Central memory CD4-positive, alpha-beta T cell (primary cell): ENCODE measurements at places on chromosomes 2 and 18.

DNA sequence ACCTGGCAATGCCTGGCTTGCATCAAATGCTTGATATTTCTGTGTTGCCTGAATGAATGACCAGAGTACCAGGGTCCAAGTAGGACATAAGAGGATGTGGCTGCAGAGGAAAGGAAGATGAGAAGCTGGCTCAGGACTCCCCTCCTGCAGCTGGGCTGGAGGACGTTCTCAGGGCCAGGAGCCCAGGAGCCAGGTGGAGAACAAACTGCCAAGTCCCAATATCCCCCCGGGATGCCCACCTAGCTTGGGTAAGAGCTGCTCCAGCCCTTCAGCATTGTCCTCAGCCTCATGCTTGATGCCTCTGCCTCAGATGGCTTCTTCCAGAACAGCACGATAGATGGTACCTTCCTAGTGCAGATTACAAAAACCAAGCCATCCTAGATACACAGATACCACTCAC, 8.6 kb upstream of the ATP6V1B1 start:
- no peak for DNase-seq

GRCh38 chr2:1455466-1455865, 42.2 kb downstream of the TPO start:
- DNase-seq: no peak

- DNase-seq: no peak
These were observed 27.6 kb upstream of the RMDN2 start for GRCh38 chr2:37897511-37897910.

- DNase-seq: no peak
These were observed 104.7 kb downstream of the ALK start for GRCh38 chr2:29816651-29817050.

DNA sequence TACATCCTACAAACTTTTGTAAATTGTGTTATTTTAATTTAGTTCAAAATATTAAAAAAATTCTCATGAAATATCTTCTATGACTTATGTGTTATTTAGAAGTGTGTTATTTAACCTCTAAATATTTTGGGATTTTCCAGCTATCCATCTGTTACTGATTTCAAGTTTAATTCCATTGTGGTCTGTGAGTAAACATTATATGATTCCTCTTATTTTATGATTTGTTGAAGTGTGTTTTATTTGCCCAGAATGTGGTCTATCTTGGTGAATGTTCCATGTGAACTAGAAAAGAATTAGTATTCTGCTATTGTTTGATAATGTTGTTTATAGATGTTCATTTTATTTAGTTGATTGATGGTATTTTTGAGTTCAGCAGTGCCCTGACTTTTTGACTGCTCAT, 136.0 kb downstream of the ZNF804A start:
- DNase-seq: no peak

- DNase-seq: no peak
These were observed 782 bp downstream of the MTA3 start for GRCh38 chr2:42569116-42569711.

DNA sequence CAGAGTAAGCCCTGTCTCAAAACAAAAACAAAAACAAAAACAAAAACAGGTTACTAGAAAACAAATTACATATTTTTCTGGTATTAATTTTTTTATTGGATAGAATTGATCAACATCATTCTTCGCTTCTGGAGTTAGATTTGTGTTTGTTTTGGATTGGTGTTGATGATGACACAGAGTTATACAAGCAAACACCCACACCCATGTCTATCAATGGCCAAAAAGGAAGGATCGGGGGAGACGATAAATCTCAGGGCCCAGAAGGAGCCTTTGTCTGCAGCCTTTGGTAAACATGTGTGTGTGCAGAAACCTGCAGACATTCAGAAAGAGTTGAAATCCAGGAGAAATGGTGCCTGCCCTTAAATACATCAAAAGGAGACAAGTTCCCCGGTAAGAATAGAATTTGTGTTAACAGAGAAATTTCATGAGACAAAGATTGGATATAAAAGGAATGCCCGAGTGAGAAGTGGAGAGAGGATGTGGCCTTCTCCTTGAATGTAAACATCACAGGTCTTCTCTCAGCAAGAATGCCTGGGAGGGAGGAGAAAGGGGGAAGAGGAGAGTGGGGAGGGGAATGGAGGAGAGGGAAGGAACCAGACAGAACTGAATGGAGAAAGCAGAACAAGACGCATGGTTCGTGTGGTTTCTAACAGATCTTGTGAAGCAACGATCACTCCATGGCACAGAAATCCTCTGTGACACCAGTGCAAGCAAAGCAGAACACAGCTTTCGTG, 40.4 kb upstream of the TMEM178A start:
- no peak for DNase-seq

DNA sequence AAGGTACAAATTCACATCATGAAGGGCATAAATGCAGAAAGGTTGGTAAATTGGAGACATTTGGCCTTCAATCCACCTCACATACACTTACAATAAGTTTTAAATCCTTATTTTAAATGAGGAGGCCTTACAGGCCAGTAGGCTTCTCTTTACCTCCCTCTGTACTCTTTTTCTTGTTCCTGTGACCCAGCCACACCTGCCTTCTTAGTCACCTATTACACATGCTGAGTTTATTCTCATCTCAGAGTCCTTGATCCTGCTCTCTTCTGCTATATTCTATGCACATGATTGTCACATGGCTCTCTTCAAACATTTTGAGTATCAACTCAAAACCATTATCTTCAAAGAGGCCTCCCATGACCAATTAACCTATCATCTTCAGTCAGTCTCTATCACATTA, 491.5 kb downstream of the SATB2 start:
- DNase-seq: no peak

- DNase-seq: no peak
These were observed 149.0 kb upstream of the KCTD1 start for GRCh38 chr18:26697186-26697884.

- DNase-seq: no peak
These were observed 246.8 kb upstream of the ST6GAL2 start for GRCh38 chr2:107132746-107133145.

DNA sequence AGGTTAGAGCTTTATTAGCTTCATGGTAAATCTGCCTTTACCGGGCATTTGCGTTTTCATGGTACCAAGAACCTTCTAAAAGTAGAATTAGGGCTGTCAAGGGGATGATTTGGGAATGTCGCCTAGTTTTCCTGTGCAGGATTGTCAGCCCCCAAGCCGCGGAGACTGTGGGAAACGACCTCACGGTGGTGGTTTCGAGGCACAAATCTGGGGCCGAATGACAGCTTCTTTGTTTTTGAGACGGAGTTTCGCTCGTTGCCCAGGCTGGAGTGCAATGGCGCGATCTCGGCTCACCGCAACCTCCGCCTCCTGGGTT, 615 bp upstream of the USP39 start:
- DNase-seq: no peak

- peak; percentile 53 for DNase-seq
These were observed 961 bp downstream of the RBM43 start for GRCh38 chr2:151260573-151261230.

- no peak for DNase-seq
These were observed 27.4 kb upstream of the CCNYL1 start for GRCh38 chr2:207683879-207684627.

GRCh38 chr2:241133436-241133820, 15.8 kb downstream of the PASK start:
- DNase-seq: no peak

DNA sequence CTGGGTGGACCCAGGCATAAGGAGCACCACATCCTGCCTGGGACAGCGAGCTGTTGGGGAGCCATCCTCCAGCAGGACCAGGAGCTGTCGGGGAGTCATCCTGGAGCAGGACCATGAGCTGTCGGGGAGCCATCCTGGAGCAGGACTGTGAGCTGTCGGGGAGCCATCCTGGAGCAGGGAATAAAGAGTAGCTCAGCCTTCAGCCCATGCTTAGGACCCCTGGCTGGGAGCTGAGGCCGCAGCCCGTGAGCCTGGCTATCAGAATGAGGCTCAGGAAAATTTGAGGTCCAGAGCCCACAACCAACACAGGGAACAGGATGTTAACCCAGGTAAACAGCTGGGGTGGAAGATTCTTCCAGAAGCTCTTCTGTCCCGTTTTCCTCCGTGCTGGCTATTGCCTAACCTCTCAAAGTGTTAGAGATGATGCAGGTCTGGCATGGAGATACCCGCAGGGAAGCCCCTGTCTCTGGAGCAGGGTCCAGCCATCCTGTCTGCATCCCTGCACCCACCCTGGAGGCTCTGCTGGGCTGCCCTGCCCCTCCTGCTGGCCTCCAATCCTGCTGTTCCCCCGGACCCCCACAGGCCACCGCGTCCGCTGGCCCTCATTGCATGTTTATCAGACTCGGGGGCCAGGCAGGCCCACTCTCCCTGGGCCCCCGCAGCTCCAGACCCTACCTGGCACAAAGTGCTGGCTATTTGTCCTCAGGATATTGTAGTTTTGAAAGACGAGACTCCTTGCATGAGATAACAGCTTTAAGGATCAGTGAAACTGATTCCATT, 243.5 kb upstream of the MYT1L start:
- no peak for DNase-seq

- DNase-seq: no peak
These were observed 72.9 kb downstream of the BIN1 start for GRCh38 chr2:127034051-127034450.

DNA sequence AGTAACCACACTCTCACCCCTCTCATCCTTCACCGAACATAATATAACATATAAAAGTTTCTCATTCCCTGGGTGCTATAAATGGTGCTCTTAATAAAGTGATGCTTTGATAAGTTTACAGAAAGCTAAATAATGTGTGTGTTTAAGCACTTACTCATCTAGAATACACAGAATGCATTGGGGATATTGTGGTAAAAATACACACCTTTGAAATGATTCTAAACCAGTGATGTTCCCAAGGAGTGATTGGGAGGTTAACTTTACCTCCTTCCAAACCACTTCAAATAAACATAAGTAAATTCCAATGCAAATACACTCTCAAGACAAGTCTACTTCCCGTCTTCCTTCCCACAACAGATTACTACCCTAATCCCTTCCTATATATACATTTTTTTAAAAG, 85.3 kb upstream of the TWSG1 start:
- DNase-seq: no peak

DNA sequence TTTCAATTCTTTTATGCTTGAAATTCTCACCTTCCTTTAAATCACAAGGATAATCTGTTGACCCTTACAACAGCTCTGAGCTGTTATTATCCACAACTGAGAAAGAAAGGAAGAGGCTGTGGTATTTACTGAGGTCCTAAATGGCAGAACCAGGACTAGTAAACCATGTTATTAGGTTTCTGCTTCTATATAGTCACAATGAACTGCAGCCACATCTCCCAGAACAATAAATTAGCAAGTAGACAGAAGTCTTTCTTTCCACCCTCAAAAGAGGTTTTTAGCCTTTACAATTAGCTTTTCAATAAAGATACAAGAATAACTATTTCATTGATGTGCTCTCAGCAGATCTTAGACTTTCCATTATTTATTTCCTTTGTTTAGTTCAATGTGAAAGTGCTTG, 374.2 kb downstream of the NRXN1 start:
- no peak for DNase-seq

GRCh38 chr2:205633994-205634393, 48.3 kb upstream of the NRP2 start:
- DNase-seq: no peak

- DNase-seq: no peak
These were observed 3.4 kb downstream of the B4GALT6 start for GRCh38 chr18:31680831-31681568.

- DNase-seq: no peak
These were observed 673 bp downstream of the PCBP1 start for GRCh38 chr2:70087702-70088597.

DNA sequence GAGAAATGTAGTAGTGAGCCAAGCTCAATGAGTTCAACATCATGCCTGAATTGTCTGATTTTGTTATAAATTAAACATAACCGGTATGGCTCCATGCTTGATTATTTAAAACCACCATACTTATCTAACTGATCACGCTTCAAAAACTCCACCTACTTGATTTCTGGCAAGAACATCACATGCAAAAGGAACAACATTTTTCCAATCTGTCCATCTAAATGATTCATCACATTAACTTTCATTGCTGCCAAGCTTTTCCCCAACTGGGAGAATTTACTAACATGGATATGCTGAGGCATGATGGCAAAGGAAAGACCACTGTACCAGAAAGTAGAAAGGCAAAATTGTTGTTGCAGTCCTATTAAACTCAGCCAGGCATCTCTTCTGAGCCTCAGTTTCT, 286.8 kb downstream of the TRIB2 start:
- DNase-seq: no peak

GRCh38 chr18:69980982-69981804, 33.5 kb upstream of the CD226 start:
- DNase-seq: no peak

GRCh38 chr2:38106405-38107094, 30.6 kb upstream of the CYP1B1 start:
- DNase-seq: no peak

GRCh38 chr2:224937887-224938286, 104.4 kb downstream of the DOCK10 start:
- DNase-seq: no peak

GRCh38 chr18:1954583-1955312, 616.6 kb downstream of the METTL4 start:
- DNase-seq: no peak

GRCh38 chr2:16948053-16948452, 282.4 kb upstream of the CYRIA start:
- DNase-seq: no peak

DNA sequence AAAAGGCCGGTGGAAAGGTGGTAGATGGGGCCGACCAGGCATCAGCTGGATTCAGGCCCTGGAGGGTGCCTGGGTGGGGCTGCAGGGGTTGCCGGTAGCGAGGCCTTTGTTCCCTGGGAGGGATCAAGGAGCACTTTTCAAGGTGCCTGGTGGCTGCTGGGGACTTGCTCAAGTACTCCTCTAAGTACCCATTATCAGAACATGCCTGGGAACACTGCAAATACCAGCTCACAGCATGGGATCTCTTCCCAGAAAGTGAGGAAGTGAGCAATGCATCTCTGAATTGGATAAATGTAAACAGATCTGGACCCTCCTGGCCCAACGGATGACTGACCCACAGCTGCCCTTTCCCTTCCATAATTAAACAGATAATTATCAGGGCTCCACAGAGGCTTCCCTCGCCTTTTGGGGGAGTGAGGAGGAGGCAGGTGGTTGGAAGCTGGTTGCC, 210.5 kb downstream of the SH3RF3 start:
- DNase-seq: no peak

- no peak for DNase-seq
These were observed 13.7 kb upstream of the ECEL1 start for GRCh38 chr2:232501331-232501771.

- no peak for DNase-seq
These were observed 41.6 kb upstream of the NT5C1B start for GRCh38 chr2:18630941-18631340.

DNA sequence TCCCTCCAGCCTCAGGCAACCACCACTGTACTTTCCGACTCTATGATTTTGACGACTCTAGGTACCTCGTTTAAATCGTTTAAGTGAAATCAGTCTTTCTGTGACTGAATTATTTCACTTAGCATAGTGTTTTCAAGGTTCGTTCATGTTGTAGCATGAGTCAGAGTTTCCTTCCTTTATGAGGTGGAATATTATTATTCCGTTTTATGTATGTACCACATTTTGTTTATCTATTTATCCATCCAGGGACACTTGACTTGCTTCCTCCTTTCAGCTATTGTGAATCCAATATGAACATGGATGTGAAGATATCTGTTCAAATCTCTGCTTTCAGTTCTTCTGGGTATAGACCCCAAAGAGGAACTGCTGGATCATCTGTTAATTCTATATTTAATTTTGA, 19.1 kb downstream of the IL1R2 start:
- no peak for DNase-seq

GRCh38 chr18:23548275-23548674, 38.0 kb downstream of the NPC1 start:
- DNase-seq: no peak

- DNase-seq: no peak
These were observed 5.9 kb downstream of the NCOA1 start for GRCh38 chr2:24496959-24497358.
